ENCODE measurements at places on chromosomes 1 and 21.
A peak's percentile ranks its signal among the peaks of the same experiment; 100 is the strongest.

DNA sequence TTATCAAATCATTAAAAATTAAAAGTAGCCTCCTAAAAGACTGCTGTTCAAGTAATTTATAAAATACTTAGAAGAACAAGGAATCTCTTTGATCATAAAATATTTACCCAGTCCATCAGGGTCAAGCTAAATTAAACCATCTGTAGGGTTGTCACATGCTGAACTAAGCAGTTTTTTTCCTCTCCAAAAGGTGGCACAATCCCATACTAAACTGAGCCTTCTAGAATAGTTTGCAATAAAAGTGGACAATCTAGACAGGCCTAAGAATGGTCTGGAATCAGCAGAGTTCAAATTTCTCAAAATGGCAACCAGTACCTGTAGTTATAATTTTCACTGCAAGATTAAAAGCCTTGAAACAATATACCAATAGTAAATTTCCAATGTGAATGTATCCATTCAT is 194.8 kb downstream of the EIF4G3 start:
- no peak for DNase-seq

GRCh38 chr1:174405219-174405618 is 42.5 kb upstream of the GPR52 start:
- no peak for DNase-seq

DNA sequence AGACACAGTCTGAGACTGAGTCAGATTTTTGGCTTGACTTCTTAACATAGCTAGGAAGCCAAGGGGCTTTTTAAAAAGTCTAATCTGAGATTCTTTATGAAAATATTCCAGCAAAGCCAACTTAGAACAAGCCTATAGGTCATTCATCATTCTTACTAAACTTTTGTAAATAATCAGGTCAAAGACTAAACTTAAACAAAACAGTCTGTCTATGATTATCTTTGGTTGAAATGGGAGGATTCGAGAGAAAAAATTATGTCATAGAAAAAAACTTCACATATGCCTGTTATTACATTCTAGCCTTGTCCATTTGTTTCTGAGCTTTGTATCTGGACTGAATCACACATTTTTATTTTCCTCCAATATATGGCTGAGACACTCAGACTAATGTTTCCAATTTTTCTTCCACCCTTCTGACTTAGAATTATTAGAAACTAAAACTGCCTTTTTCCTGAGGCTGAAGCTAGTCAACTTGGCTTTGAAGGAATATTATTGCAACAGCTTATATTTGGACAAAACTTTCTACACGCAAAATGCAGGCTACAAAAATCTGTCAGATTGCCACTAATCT is 83.3 kb downstream of the ETS2 start:
- no peak for DNase-seq

GRCh38 chr21:38897532-38898421 is 92.0 kb downstream of the ETS2 start:
- DNase-seq = no peak

DNA sequence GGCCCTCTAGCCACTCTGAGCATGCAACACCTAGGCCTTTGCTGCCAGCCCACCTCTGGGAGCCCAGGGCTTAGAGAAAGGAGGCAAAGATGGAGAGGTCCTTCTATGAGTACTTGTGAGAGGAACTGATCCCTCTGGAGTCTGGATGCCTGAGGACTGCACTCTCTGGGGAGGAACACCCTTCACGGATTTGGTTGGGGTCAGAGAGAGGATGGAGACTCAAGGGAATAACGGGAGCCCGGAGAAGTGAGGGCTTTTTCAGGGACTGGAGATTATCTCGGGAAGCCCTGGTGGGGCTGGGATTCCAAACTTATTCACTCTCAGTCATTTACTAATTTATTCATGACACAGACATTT is 413 bp upstream of the C1orf232 start:
- DNase-seq = no peak

DNA sequence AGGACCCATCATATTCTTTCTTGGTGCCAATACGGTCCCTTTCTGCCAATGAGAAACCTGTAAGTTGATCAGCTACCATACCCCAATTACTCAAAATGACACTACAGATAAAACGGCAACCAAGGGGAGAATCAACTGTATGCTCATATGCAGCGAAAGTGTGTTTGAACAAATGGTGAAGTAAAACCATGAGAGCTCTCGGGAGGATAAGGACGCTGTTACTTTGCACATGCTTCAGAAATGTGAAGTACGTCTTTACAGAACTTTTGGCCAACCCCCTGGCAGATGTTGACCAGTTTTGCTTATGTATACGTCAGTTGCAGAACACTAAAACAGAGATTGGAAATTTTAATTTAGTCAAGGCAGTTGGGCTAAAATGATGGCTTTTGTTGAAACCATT is 79.6 kb downstream of the PROX1 start:
- peak; percentile 73 for DNase-seq

GRCh38 chr1:222382171-222382570 is 165.7 kb downstream of the HHIPL2 start:
- DNase-seq = no peak

- DNase-seq = no peak
Observed at GRCh38 chr1:41618066-41618825, 133.8 kb upstream of the EDN2 start.

GRCh38 chr1:212346601-212347000 is 61.4 kb downstream of the PPP2R5A start:
- no peak for DNase-seq

- DNase-seq = no peak
Observed at GRCh38 chr1:20220036-20220435, 33.7 kb upstream of the PLA2G2C start.

DNA sequence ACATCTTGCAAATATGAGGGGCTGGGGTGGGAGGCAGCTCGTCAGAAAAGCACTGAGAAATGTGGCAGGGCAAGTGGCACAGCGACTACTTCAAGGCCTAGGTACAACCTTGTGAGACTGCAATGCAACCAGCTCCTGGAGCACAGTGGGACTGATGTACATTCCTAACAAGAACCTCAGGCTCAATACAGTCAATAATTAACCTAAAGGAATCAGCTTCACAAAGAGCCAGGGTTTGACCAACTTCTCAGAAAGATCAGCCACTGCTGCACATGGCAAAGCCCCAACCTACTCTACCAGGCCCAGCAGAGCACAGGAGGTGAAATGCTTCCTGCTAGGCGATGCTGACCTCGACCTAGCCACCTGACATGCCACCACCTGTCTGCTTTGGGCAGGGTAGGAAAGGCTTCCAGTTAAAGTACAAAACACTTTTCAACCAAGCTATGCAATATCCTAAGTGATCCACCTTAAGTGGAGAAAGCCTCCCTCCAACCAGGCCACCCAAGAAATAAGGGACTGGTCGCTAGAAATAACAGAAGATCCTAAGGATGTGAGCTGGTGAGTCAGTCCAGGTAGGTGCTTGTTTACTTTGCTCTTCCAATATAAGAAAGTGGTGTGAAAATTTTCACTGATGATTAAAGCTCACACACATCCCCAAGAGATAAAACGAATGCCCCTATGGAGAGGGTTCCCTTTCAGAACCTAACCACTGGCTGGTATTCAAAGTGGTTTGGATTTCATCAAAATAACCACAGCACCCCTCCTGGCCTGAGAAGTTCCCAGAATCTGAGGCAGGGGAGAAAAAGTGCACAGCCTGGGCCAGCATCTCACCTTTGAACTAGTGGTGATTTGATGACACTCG is 2.1 kb downstream of the RIPK4 start:
- no peak for DNase-seq

DNA sequence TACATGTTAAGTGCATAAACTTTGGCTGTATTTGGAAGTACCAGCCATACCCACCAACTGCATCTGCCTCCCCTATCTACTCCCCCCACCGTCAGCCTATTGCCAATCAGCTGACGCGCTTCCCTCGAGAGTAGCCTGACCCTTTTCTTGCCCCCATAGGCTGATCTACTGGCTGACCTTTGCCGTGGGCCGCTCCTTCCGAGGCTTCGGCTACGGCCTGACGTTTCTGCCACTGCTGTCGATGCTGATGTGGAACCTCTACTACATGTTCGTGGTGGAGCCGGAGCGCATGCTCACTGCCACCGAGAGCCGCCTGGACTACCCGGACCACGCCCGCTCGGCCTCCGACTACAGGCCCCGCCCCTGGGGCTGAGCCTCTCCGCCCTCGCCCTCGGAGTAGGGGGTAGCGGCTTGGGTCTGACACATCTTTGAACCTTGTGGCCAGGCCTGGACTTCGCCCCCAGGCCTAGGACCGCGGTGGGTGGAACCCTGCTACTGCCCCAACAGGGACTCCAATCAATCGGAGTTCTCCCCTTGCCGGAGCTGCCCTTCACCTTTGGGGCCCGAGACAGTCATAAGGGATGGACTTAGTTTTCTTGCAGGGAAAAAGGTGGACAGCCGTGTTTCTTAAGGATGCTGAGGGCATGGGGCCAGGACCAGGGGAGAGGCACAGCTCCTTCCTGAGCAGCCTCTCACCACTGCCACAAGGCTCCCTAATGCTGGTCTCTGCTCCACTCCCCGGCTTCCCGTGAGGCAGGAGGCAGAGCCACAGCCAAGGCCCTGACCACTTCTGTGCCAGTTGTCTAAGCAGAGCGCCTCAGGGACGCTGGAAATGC is 4.0 kb downstream of the GLMP start:
- DNase-seq = no peak

GRCh38 chr1:108557296-108557695 is 2.6 kb upstream of the EEIG2 start:
- DNase-seq = no peak

- no peak for DNase-seq
Observed at GRCh38 chr21:29077651-29078090, 4.2 kb upstream of the CCT8 start.

DNA sequence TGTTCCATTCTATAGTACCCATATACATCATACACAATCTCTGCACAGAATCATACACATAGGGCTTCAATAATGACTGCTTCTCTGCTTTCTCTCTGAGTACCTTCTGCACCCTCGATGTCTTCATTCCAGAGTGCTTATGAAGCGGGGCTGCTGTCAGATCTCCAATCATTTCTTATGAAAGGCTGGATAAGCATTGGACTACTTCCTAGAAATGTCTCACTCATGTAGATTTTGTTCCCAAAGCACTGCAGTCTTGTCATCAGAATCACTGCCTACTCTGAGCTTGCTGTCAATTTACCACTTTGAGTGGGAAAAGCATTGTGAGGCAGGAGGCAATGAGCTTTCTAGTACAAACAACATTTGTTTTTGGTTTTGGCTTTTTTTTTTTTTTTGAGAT is 179.0 kb downstream of the SLC35F3 start:
- DNase-seq = no peak

- no peak for DNase-seq
Observed at GRCh38 chr21:41593760-41594138, 85.8 kb upstream of the TMPRSS2 start.

DNA sequence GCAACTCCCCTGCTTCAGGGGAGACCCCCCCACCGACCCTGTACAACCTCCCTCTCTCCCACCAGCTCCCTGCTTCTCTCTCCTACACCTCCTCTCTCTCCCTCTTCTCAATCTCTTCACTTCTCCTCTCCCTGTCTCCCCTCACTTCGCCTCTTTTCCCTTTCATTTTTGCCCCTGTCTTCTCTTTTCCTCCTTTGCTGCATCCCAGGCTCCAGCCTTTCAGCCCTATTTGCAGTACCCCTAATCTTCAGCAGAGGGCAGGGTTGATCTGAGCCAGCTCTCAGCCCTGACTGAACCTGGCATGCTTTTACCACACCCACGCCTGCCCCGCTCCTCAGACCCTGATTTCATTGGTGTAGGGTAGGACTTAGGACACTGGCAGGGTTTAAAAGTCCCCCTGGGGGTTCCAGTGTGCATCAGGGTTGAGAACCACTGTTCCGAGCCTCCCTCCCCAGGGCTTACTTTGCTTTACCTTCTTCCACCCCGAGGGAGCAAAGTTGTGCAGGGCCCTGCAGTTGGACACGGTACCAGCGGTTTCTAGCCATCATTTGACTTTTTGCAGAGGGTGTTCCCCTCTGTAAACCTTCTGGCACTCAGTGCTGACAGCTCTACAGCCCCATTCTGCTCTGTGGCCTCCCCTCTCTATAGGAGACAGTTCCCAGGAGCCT is 67.3 kb upstream of the CNTN2 start:
- DNase-seq = no peak

DNA sequence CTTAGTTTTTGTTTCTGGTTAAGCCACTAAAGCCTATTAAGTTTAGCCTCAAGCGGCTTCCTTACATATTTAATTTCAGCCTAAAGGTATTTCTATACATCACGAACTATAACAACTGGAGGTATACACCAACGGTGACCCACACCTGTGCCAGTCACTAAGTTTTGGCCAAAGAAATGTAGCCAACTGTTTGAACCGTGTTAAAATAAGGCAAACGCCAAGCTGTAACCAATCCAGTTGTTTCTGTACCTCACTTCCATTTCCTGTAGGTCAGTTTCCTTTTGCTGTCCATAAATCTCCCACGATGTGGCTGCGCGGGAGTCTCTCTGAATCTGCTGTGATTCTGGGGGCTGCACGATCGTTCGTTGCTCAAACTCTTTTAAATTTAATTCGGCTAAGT is 5.6 kb upstream of the ERO1B start:
- no peak for DNase-seq

DNA sequence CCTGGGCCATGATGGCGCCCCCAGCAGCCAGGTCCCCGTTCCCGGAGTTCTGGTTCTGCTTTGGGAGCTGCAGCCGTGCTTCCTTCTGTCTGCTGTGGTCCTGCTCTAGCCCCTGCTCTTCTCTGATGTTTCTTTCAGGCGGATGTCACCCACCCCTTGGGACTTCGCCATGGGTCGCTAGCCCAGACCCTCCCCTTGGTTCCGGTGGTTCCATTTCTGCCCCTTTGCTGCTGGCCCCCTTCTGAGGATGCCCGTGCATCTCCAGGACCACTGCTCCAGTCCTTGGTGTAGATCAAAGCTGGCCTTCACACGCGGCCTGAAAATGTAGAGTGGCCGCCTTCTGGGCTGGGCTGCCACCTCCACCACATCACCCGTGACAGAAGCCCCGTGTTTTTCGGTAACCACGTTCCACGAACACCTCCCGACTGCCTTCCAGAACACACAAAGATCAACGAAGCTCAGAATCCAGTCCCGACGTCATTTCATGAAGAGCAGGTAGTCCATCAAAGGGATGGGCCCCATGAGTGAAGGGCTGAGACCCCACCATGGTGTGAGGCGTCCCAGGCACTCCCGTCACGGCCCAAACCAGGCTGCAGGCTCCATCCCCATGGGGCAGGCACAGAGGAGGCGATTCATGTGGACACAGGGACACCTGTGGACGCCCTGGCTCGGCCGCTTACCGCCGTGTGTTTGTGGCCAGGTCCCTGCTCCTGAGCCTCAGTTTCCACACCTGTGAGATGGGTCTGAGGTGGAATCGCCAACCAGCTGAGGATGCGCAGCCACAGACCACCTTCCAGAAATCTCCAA is 24.4 kb downstream of the KRTAP10-1 start:
- DNase-seq = no peak

Data from NCI-H446 treated with DMSO at 0.1 percent for 48 hours (cell line).